ENCODE measurements at places on chromosomes 7 and 10. TPM values are rescaled to one million over a fixed set of nuclear protein-coding genes. Genes with fewer than 3 reads are reported as not detected.

SH3PXD2A gene
- total RNA-seq = 14.8 TPM

PRSS1 gene
- total RNA-seq = not detected

ERVW-1 gene
- not detected for total RNA-seq

CCL24 gene
- total RNA-seq = 0.28 TPM

All from smooth muscle cell of bladder (primary cell).